Activated CD4-positive, alpha-beta T cell treated with anti-CD3 and anti-CD28 coated beads for 36 hours (primary cell): ENCODE measurements at places on chromosomes 7 and 10. TPM values are rescaled to one million over a fixed set of nuclear protein-coding genes. Genes with fewer than 3 reads are reported as not detected.

The NEUROD6 gene
- total RNA-seq = not detected

The NPTX2 gene
- total RNA-seq = not detected

The ARMC3 gene
- total RNA-seq = not detected

DNA sequence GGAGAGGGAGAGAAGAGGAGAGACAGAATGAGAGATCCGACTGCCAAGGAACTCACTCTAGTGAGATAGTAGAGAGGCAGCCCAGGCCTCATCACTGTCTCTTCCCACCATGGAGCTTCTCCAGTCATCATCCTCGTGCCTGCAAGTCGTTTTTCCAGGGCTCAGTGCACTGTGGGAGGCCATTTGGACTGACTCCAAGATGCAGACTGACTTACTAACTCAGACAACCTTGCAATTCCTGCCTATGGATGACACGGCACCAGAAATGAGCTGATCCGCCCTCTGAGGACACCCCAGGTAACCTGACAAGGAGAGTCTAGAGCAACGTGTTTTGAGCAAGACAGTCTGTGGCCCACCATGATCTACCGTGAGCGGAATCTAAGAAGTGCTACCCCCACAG lies 154.9 kb downstream of the GLI3 start:
- peaks cover 5% of the 10 kb centered on the region for H3K27me3 ChIP-seq
- H3K27ac ChIP-seq = no peak overlapping the region
- no peak for DNase-seq
- H3K4me1 ChIP-seq = no peaks in the 10 kb centered on the region
- H3K36me3 ChIP-seq = no peaks in the 10 kb centered on the region
